ENCODE measurements at places on chromosomes 3 and 15. TPM values are rescaled to one million over a fixed set of nuclear protein-coding genes. Genes with fewer than 3 reads are reported as not detected.
A peak's percentile ranks its signal among the peaks of the same experiment; 100 is the strongest.

DNA sequence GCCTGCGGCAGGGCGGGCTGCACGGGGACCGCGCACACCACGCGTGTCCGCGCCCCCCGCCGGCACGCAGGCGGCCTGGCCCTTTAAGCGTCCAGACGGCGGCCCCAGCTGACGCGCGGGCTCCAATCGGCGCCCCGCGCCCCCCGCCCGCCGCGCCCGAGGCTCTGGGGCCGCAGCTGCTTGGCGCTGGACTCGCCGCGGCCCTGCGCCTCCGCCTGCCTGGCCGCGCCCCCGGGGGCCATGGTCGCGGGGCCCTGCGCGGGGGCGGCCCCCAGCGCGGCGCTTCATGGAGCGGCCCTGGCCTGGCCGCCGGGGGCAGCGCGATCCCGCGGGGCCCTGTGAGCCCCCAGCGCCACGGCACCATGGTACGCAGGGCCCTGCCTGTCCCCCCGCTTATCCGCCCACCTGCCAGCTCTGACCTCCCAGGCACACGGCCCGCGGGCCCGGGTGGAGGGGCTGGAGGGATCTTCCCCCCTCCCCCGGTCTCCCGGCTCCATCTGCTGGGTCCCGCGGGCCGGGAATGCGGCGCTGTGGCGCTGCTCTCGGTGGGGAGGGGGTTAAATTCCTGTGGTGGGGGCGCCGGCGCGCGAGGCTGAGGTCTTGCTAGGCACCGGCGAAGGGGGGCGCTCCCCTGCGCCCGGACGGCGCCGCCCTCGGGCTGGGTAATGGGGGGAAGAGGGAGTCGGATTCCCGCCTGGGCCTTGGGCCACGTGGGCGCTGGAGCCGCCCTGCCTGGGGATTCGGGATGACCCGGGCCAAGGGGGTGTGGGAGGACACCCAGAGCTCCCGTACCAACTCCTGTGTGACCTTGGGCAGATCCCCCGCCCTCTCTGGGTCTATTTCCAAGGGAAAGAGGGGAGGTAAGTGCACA lies 1.1 kb downstream of the ZBTB47 start:
- DNase-seq, result peak; percentile 64

The STAB1 gene
- 37.6 TPM for polyA plus RNA-seq

The IL17RE gene
- 18.6 TPM for polyA plus RNA-seq

GRCh38 chr15:37031198-37031597 lies 69.2 kb downstream of the MEIS2 start:
- DNase-seq, result no peak

The THBS1 gene
- 184 TPM for polyA plus RNA-seq

The ANKRD63 gene
- polyA plus RNA-seq, result 0.17 TPM

The NMNAT3 gene
- polyA plus RNA-seq, result 11.9 TPM

GRCh38 chr3:102302020-102302419 lies 132.8 kb upstream of the ZPLD1 start:
- DNase-seq, result no peak

The TMC3 gene
- polyA plus RNA-seq, result 0.17 TPM

DNA sequence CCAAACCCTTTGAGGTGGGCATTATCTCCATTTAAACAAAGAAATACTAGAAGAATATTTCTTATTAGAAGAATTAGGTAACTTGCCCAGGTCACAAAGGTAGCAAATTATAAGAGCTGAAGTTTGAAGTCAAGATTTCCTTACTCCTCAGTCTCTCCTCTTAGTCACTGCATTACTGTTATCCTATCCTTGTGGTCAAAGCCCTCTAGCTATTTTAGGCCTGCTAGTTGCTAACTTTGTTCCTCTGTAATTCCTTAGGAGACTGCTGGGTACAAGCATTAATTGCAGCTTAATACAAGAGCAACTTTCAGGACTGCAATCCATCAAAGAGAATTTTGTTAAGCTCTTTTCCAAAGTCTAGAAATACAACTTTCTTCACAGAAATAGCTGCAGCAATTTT lies 528.2 kb downstream of the ZIC1 start:
- no peak for DNase-seq

- no peak for DNase-seq
These were observed 98.9 kb upstream of the TJP1 start for GRCh38 chr15:29921130-29921601.

DNA sequence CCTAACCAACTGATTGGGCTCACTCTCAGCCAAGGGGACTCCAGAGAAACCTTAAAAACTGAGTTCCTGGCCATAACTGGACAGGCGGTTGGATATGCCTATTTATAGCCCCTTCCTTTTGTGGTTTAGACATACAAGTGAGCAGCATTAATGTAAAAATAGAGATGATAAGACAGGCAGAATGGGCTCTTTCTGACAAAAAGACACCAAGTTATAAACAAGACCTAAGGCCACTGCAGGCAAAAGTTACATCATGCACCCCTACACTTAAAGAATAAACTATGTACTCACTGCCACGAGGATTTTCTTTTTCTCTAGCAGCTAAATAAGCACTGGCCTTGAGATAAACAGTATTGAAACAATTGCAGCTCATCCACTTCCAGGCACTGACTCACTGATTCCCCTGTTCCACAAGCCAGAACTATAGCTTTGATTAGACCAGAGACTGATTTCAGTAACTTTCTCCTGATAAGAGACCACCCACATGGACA lies 30.1 kb downstream of the SUCNR1 start:
- no peak for DNase-seq

GRCh38 chr3:171442184-171442583 lies 18.0 kb downstream of the TNIK start:
- no peak for DNase-seq

DNA sequence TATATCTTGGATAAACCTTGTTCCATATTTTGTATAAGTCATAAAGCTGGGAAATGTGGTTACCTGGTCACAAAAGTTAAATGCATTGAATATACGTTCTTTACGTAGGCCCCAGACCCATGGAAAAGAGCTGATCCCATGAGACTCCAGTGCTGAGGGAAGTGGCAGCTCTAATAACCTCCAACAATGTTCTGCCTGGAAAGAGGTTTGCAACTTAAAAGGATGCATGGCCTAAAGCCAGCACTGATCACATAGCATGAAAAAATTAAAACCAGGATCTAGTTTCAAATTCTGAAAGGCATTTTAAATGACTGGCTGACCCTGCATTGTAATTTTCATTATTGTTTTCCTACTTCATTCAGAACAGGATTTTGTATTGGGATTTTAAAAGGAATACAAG lies 27.9 kb upstream of the STRIT1 start:
- no peak for DNase-seq

DNA sequence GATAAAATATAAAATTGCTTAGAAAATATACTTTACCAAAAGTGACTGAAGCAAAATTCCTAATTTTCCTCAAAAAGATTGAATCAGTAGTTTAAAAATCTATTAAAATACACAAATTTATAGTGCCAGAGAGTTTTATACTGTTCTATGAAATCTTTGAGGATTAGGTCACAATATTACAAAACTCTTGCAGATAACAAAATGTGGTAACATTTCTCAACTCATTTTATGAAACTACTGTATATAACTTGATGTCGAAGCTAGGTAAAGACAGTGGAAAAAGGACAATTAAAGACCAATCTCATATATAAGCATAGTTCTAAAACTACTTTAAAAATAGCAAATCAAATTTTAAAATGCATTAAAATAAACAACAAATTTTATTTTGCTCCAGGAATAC lies 15.9 kb downstream of the VEPH1 start:
- DNase-seq, result no peak

GRCh38 chr3:56573501-56573900 lies 16.5 kb downstream of the CCDC66 start:
- DNase-seq, result no peak

DNA sequence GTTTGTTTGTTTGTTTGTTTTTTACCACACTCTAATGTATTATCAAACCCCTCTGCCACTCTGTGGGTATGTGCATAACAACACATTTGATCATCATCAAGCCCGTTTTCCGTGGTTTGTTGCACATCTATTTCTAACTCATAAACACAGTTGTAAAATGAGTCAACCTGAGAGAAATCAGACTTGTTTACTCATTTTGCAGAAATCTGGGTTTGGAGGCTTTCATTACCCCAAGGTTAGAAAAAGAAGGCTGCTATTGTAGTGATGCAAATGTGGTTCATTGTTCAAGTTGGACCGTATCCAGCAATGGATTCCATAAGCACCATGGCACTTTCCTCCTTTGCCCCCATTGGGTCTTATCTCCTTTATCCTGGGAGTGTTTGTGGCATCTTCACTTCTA lies 353.2 kb upstream of the SOX2 start:
- DNase-seq, result no peak
